ENCODE measurements at places on chromosomes 1 and 21. TPM values are rescaled to one million over a fixed set of nuclear protein-coding genes. Genes with fewer than 3 reads are reported as not detected.
A peak's percentile ranks its signal among the peaks of the same experiment; 100 is the strongest.

- DNase-seq, result peak; percentile 46
- no peaks in the 10 kb centered on the region for H3K27me3 ChIP-seq
- peaks cover 2% of the 10 kb centered on the region for H3K36me3 ChIP-seq
- H3K4me1 ChIP-seq, result no peaks in the 10 kb centered on the region
- no peak overlapping the region for H3K4me3 ChIP-seq
- no peak overlapping the region for H3K27ac ChIP-seq
These were observed 36.7 kb downstream of the ZNF695 start for GRCh38 chr1:246971090-246971721.

DNA sequence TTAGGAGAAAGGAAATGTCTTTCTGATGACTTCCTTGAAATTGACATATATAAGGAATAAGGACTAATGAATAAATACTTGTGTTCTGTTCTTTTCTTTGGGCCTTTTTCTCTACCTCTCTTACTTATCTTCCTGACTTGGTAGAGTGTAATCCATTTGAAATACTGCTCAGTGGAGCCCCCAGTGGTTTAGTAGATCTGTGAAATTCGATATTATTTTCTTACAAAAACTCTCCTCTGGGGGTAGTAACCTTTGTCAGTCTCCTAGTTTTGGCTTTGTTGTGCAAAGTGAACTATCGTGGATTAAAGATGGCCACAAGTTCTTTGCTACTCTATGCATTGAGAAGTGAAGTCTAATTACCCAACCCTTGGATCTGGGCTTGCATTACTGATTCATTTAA is 48.8 kb downstream of the DUSP10 start:
- H3K36me3 ChIP-seq, result peaks cover 18% of the 10 kb centered on the region
- peaks cover 25% of the 10 kb centered on the region for H3K4me1 ChIP-seq
- H3K27me3 ChIP-seq, result no peaks in the 10 kb centered on the region
- H3K27ac ChIP-seq, result no peak overlapping the region

The SDE2 gene
- total RNA-seq, result 15.4 TPM

The CLCNKB gene
- not detected for total RNA-seq

- H3K27ac ChIP-seq, result no peak overlapping the region
- H3K27me3 ChIP-seq, result no peaks in the 10 kb centered on the region
- no peak overlapping the region for H3K4me3 ChIP-seq
- peaks cover 39% of the 10 kb centered on the region for H3K36me3 ChIP-seq
- peak; percentile 45 for DNase-seq
These were observed 32.3 kb downstream of the SLC66A1 start for GRCh38 chr1:19344372-19344810.

Data from activated CD8-positive, alpha-beta T cell treated with anti-CD3 and anti-CD28 coated beads, Interleukin-2, amount 10 ng/mL, durations not matched to agents 7 days and 5 days (primary cell).